ENCODE measurements at places on chromosomes 13 and 19.

DNA sequence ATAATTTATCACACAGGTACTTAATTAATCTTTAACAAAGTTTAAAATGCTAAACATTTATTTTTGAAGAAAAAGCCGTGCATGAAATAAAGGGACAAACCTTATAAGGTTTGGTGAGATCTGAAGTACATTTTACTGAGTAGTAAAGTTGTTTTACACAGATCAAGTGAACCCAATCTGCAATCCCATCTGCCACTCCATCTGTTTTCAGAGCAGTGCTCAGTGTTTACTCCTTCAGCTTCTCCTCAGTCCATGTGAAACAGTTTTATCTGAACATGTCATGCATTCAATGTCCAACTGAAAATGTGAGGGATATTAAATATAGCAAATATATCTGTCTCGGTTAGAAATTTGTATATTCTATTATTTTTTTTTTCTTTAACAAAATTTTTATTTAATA, 166.8 kb downstream of the MAB21L1 start:
- DNase-seq = no peak

DNA sequence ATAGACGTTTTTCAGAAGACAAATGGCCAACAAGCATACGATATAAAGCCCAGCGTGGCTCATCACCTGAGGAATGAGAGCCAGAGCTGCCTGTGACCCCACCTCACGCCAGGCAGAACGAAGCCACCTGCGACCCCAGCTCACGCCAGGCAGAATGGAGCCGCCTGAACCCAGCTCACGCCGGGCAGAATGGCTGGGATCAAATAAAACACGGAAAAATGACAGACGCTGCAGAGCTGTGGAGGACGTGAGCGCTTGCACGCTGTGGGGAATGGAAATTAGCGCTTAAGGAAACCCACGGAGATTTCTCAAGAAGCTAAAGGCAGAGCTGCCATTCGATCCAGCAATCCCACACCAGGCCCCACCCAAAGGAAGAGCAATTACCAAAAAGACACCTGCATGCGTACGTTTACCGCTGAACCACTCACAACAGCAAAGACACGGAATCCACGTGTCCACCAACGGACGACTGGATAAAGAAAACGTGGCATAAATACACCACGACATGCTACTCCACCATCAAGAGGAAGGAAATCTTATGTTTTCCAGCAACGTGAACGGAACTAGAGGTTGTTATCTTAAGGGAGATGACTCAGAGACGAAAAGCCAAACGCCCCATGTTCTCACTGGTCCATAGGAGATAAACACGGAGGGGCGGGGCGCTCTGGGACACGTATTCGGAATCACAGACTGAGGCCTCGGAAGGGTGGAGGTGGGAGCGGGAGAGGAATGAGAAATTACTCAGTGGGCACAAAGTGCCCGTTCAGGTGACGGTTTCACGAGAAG, 30.7 kb upstream of the C13orf46 start:
- no peak for DNase-seq

- DNase-seq = peak; percentile 75
Observed at GRCh38 chr19:52296773-52297600, at the start of gene ZNF480. Gene ZNF480 (plus strand): TSS chr19:52297169. CDS start chr19:52300413, 3,244 bp downstream.

DNA sequence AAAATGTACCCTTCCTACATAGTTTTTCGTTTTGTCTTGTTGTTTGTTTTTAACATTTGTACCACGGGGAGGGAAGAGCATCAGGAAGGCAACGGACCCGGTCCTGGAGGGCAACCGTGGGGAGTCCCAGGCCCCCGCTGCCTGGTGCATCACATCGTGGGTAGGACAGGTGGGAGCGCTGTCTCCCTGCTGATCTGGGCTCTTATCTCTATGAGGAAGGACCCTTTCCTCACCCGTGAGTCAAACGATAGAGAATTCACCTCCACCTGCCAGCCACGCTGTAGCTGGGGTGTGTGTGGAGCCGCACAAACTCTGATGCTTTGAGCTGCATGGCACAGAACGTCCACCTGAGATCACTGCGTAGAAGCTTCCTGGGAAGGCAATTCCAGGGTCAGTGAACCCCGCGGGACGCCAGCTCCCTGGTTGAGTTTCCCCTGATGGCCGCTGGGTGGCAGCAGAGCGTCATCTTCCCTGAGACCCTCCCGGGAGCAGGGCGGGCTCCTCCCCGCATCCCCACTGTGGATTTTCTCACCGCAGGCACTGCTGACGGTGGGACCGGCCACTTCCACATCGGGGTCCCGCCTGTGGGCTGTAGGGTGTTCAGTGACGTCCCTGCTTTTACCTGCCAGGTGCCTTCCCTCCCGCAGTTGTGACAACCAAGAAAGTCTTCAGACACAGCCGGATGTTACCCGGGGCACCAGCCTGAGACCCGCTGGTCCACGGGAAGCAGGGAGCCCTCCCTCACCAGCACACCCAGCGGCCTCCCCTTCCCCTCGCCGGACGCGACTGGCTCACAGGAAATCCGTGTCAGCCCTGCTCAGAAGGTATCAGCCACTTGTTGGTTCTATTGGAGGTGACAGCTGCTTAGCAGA, 54.7 kb downstream of the ZNF787 start:
- DNase-seq = peak; percentile 69

DNA sequence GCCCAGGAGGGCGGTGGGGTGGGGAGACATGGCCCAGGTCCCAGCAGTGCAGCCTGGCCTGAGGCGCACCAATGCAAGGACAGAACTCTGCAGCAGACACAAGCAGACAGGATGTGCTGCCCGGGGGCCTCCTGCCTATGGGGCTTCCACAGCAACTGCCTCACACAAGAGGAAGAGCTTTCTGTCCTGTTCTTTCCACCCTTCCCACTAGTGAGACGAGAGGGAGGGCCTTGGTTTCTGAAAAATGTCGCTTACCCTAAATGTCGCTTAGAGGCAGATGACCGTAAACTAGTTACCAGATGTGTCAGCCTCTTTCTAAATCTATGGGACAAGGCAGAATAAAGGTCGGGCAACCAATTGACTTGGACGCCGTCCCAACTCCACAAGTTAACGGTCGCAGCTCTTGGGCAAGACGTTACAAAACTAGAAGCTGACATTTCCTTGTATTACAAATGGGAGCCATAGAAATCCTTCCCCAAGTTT, at the start of gene LAIR1:
TSS of gene LAIR1 (minus strand) at position 157 of the 483 bp plus-strand sequence. CDS start at position 30, 127 bp downstream.
- DNase-seq = peak; percentile 69

DNA sequence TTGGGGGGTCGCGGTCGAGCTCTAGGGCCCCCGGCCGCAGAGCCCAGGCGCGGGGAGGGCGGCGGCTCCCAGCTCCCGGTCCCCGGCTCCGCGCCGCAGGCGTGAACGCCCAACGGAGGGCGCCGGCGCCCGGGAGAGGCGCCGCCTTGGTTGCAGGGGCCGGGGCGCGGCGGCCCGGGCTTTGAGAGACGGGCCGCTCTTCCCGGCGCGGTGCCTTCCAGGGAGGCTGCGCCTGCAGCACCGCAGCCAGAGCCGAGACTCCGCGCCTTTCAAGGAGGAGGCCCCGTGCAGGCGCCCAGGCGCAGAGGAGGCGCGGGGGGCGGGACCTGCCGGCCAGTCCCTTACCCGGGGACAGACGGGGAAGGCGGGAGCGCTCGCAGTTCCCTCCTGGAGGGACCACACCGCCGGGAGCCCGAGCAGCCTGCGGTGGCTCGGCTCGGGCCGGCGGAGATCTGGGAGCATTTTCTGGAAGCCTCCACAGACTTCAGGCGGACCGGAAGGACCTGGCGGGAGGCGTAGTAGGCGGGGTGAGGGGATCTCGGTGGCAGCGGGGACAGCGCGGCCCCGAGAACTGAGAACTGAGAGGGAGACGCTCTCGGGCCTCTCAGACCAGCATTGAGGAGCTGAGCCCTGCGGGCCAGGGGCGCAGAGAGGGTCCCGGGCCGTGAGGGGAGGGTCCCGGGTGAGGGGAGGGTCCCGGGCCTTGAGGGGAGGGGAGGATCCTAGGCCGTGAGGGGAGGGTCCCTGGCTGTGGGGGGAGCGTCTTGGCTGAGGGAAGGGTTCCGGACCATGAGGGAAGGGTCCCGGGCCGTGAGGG, 25.5 kb upstream of the MCF2L start:
- DNase-seq = peak; percentile 36

GRCh38 chr13:73861136-73861535, 273.1 kb downstream of the KLF12 start:
- no peak for DNase-seq

- DNase-seq = no peak
Observed at GRCh38 chr19:53034948-53035675, 9.4 kb upstream of the ERVV-2 start.

DNA sequence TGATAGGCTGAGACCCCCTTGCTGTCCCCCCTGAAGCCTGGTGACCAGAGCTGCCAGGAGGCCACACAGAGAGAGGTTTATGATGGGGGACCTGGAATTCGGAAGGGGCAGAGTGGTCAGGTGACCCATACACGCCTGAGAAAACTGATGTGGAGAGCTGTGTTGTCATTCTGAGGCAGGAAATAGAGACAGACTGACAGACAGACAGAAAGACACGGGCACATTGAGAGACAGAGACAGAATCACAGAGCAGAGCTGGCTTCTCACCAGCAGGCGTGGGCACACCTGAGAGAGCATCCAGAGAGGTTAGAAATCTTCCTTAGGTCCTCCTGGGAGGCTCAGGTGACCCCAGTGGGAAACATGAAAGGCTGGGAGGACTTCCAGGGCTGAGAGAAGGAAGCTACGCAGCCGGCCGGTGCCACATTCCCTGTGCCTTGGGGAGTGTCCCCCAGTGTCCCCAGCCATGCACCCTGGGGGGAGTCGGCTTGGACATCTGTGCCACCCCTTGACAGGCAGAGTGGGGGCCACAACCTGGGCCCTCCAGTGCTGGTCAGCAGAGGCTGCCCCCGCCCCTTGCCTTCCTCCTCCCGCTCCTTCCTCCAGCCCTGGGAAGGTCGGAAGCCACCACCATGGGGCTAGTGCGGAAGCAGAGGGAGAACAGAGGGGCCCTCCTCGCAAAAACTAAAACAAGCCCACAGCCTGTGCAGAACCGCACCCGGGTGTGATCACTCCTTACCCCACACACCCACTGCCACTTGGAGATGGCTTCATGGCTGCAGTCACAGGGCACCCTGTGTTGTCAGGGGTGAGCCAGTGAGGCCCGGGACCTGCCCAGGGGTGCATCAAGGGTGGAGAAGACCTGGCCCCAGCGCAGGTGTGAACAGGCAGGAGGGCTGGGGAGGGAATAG, 2.2 kb downstream of the FFAR1 start:
- DNase-seq = no peak

- no peak for DNase-seq
Observed at GRCh38 chr13:71873418-71874247, 6.6 kb upstream of the DACH1 start.

- DNase-seq = no peak
Observed at GRCh38 chr13:77118134-77118533, 91.2 kb upstream of the FBXL3 start.

- no peak for DNase-seq
Observed at GRCh38 chr19:39111593-39112199, 13.9 kb upstream of the PAK4 start.

DNA sequence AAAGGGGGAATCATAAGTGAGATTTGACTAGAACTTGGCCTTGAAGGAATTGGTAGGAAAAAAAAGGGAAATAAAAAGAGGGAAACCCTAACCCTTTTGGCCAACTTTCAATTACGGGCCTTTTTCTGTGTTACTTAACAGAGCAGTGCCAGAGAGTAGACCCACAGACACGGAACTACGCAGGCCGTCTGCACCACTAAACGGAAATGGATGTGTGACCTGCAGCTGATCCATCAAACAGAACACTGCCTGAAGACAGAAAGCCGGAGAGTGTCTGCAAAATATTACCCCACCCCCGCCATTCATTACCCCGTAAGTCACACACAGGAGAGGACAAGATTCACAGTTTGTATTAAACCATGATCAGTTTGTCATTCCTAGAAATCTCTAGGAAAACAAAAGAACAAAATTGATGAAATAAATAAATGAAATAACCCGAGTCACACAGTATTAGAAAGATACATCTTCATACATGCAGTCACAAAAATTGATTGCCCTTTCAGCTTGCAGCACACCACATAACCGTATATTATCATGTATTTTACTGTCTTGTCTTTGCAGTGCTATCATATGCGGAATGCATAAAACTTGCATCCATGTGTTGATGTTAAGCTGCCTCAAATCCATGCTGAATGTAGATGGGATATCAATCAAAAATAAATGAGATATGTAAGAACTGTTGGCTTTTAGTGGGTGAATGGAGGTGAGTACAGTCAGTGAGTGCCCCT, 424.7 kb downstream of the IRS2 start:
- no peak for DNase-seq

DNA sequence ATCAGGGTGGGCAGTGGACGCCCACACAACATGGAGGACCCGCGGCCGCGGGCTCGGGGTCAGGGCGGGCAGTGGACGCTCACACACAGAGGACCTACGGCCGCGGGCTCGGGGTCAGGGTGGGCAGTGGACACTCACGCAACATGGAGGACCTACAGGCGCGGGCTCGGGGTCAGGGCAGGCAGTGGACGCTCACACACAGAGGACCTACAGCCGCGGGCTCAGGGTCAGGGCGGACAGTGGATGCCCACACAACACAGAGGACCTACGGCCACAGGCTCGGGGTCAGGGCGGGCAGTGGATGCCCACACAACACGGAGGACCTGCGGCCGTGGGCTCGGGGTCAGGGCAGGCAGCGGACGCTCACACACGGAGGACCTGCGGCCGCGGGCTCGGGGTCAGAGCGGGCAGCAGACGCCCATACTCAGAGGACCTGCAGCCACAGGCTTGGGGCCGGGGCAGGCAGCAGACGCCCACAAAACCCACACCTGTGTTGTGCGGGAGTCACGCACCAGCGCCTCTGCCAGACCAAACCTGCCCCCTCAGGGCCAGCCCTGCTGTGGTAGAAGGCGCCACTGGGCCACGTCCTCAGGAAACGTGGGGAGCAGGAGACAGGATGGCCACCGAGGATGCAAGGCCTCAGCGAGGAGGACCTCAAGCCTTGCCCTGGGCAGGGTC, 27.6 kb upstream of the C13orf46 start:
- DNase-seq = no peak

DNA sequence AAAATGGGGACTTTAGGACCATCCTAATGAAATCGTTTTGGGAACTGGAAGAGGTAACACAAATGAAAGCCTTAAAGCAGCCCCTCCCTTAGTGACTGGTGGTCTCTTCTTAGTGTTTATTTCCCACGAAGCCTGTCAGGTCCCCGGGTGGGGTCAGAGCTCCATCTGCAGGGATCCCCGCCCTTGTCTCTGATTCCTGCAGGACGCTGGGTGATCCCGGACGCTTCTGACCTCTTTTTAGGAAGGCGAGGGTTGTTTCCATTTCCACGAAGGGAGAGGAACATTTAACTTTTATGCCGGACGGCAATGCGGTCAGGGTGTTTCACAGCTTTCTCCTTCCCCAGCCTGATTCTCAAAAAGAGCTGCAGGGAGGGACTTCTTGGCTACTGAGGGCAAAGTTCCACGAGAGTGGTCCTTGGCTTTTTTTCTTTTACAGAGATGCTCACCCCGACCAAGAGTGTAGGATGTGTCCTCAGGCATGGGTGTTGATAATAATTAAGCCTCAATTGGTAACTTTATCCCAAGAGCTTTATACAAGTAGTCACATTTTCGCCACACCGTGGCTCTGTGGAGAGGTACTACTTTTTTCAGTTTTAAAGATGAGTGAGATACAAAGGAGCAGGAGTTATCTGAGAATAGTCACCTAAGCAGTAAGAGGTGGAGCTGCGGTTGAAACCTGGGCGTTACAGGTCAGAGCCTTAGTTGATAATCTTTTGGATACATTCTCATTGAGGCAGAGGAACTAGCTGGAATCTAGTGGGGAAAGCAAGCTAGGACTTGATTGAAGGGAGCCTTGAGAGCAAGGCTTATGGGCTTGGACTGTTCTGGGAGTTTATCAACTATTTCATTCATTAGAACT, 813 bp downstream of the ZNF284 start:
- peak; percentile 6 for DNase-seq

GRCh38 chr19:16562608-16563025, 9.6 kb downstream of the SLC35E1 start:
- no peak for DNase-seq
